Stimulated activated CD8-positive, alpha-beta memory T cell treated with anti-CD3 and anti-CD28 coated beads, Interleukin-7, amount 100 ng/mL, for 48 hours (primary cell): ENCODE measurements at places on chromosomes 5 and 9.

DNA sequence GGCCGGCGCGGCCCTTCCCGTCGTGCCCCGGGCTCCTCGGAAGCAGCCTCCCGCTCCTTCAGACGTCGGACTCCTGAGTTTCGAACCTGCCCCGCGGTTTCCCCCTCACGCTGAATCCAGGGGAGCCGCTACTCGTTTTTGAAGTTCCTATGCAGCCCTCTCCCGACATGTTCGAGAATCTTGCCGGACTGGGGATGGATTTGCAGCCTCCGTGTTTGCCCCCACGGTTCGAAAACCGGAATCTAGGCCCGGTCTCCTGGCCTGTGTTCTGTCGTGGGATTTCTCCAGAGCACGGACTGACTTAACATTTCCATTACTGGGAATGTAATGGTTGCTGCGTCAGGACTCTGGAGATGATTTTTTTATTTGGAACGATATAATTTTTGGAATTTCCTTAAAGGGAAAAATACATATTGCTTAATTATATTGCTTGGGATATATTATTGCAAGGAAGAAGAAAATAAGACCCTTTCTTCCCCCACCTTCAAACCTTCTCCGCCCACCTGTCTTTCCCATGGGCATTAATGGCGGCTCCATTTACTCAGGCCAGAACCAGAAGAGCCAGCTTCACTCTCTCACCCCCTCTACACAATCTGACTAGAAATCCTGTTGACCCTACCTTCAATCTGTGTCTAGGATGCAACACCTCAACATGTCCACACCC lies 8.5 kb upstream of the MGAT1 start:
- DNase-seq: no peak

GRCh38 chr9:83623679-83624076 lies 735 bp downstream of the IDNK start:
- DNase-seq: no peak

GRCh38 chr5:179336126-179336870 lies 9.0 kb downstream of the ADAMTS2 start:
- DNase-seq: no peak

DNA sequence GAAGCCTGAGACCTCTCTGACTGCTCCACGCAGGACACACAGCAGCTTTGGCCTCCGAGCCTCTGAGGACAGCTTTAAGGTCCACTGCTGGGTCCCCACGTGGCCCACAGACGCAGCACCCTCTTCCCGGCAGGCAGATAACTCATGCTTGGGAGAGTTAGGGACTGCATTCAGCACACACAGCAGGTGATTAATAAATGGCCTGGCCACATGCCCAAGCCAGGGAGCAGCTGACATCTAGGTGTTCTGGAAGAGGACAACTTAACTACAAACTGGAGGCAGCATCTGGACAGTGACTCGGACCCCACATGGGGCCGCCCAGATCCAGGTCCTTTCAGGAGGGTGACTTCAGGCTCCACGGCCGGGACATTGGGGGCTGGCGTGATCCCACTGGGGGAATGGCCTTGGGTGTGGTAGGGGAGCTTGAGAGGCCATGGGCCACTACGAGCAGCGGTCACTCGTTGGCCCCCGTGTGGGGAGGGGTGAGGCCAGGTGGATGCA lies 11.3 kb downstream of the NINJ1 start:
- DNase-seq: no peak

GRCh38 chr9:128008171-128008570 lies 27.4 kb upstream of the EEIG1 start:
- DNase-seq: no peak

GRCh38 chr5:106843812-106844416 lies 826.8 kb downstream of the EFNA5 start:
- no peak for DNase-seq

GRCh38 chr5:73395256-73395655 lies 53.3 kb downstream of the FOXD1 start:
- DNase-seq: no peak

- no peak for DNase-seq
These were observed 48.9 kb downstream of the PFDN1 start for GRCh38 chr5:140253985-140254384.

DNA sequence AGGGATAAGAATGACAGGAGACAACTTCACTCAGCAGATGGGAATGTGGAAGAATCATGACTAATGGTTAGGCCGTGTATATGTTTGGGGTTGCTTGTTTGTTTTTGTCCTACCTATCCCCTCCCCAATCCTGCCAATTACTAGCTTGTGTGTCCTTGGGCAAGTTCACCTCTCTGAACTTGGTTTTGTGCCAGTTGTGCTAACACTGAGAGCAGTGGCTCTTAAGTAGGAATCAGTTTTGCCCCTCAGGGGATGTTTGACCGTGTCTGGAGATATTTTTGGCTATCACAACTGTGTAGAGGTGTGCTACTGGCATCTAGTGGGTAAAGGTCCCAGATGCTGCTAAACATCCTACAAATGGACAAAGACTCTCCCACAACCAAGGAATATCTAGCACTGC lies 287.0 kb downstream of the DMRT2 start:
- no peak for DNase-seq

DNA sequence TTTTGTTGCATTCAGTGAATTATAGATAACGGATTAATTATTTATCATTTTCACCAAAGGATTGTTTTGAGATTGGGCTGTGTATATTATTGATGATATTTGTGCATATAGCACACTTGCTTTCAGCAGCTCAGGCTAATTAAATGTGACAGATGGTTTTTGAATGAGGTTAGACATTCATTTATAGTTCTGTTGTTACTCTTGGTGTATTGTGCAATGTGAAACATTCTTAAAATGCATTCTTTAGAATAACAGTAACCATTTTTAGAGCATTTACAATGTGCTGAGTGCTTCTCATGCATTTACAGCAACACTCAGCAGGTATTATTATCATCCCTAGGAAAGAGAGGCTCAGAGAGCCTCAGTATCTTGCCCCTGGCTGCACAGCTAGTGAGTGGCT lies 23.8 kb downstream of the NANS start:
- no peak for DNase-seq

DNA sequence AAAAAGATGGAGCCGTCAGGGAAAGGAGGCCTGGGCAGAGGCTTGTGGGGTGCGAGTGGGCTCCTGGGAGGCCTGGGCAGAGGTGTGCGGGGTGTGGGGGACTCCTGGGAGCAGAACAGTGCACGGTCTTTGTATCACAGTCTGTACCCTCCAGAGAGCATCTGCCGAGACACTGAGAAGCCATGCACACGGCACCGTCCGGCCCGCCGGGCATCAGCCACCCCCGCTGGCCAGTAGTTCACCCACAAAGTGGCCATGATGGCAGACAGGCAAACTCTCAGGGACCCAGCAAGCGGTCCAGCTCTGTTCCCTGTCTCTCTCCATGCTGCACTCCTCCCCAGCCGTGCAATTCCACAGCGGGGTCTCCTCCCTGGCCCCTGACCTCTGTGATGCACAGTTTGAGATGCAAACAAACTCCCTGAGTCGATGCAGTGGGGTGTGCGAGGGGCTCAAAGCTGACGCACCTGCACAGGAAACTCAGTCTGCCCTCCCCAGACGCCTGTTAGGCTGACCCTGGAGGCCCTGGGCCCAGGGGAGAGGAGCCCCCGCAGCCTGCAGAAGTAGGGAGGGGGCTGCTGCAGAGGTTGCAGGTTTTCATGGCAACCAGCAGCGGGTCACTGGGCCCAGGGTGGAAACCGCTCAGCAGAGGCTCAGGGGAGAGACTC lies 9.1 kb upstream of the GPSM1 start:
- no peak for DNase-seq

GRCh38 chr9:137531099-137531765 lies 19.0 kb downstream of the PNPLA7 start:
- DNase-seq: no peak

GRCh38 chr5:134029156-134029555 lies 24.4 kb upstream of the VDAC1 start:
- DNase-seq: no peak

DNA sequence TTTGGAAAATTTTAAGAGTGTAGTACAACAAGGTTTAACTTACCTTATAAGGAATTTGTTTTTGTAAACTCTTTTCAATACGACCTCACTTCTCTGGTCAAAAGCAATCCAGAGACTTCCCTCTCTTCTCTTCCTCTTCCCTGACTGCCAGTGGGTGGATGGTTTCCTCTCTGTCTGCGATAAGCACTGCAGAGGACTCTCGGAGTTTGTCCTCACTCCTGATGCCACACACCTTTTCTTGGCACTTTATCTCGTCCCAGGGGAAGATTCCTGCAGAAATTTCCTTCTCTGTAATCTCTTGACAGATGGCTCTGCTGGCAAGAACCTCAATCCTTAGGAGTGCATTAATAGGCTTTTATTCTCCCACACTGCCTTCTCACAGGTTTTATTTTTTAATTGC lies 641.6 kb downstream of the NR2F1-AS1 start:
- DNase-seq: no peak

GRCh38 chr5:178467568-178468195 lies 122.5 kb downstream of the COL23A1 start:
- no peak for DNase-seq

GRCh38 chr9:70405808-70406433 lies 8.5 kb downstream of the KLF9 start:
- no peak for DNase-seq

DNA sequence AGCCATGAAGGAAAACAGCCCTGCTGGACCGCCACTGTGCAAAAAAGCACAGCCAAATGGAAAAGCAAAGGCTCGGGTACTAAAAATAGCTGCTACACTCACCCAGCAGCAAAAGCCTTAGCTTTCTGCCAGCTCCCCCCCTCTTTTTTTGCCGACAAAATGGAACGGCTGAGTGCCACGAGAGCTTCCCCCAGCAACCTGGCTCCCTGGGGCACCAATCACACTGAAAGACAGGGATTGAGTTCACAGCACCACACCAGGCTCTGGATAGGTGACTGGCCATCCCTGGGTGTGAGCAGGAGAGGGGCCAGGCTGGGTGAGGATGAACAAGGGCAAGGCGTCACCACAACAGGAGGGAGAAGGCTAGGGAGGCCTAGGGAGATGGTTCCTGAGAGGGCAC lies 66.7 kb downstream of the SIL1 start:
- DNase-seq: no peak

DNA sequence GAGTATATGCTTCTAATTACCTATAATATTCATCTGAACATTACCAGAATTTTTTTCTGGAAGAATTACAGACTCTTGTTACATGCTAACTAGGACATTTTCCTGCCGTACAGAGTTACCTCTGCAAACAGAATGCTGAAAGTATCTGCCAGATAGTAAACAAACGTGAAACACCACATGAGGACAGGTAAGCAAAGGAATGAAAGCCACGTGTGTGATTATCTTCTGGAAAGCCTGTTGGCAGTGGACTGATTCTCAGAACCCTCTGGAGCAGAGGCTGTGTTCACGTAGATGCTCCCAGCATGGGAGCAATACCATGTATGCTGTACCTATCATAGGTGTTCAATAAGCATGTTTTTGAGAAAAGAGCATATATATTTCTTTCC lies 472.6 kb downstream of the ENC1 start:
- no peak for DNase-seq
